Stimulated activated CD8-positive, alpha-beta memory T cell treated with anti-CD3 and anti-CD28 coated beads, Interleukin-15, amount 100 ng/mL, for 4 hours (primary cell): ENCODE measurements at places on chromosomes 5 and 9.

DNA sequence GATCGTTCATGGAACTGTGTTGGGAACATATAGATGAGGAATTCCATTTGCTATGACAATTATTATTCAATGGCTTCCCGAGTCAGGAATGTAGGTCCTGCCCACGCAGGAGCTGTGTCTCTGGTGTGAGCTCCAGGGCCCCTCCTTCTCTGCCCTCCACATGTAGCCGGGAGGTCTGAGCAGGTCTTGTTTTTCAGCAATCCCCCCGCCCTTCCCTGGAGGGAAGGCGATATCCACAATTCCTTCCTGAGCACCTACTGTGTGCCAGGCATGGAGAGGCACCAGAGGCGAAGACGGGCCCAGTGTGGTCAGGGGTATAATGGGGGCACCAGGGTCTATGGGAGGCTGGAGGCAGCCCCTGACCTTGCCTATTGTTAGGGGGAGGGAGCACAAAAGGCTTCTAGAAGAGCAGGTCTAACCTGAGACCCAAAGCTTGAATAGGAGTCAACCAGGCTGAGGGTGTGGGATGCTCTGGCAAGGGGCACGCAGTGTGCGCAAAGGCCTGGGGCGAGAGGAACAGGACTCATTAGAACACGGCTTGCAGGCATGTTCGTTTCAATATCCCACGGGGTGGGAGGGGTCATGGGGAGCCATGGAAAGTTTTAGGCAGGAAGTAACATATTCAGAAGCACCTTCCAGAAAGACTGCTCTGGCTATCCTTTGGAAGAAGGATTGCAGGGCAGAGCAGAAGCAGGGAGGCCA, 154.9 kb downstream of the C9orf50 start:
- DNase-seq: no peak

- no peak for DNase-seq
Measured at GRCh38 chr9:107562798-107563197, 73.2 kb upstream of the KLF4 start.

- no peak for DNase-seq
Measured at GRCh38 chr9:132586830-132587591, 4.6 kb downstream of the BARHL1 start.

DNA sequence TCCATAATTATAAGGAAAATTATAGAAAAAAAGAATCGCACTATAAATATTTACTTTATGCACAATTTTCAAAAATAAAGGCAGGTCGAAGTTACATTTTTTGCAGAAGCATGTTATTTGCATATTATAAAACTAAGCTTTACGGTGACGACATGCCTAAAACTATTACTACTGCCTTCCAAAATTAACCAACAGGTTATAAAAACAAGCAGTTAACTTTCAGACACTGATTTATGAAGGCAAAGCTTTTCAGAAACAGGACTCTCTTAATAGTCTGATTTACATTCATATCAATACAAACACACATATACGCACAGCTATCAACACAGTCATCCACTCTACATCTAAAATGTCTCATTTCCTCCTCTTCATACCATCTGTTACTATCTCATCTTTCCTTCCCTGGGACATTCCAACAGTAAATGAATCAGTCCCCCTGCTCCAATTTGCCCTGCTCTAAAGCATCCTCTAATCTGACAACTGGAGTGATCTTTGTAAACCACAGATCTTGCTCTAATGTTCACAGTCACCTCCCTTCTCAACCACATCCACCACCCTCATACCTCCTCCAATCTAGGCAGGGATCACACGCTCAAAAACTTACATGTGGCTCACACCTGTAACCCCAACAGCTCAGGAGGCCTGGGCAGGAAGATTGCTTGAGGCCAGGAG, 21.6 kb downstream of the FBXW11 start:
- peak; percentile 6 for DNase-seq

GRCh38 chr5:90305041-90305720, 104.4 kb downstream of the CETN3 start:
- no peak for DNase-seq

DNA sequence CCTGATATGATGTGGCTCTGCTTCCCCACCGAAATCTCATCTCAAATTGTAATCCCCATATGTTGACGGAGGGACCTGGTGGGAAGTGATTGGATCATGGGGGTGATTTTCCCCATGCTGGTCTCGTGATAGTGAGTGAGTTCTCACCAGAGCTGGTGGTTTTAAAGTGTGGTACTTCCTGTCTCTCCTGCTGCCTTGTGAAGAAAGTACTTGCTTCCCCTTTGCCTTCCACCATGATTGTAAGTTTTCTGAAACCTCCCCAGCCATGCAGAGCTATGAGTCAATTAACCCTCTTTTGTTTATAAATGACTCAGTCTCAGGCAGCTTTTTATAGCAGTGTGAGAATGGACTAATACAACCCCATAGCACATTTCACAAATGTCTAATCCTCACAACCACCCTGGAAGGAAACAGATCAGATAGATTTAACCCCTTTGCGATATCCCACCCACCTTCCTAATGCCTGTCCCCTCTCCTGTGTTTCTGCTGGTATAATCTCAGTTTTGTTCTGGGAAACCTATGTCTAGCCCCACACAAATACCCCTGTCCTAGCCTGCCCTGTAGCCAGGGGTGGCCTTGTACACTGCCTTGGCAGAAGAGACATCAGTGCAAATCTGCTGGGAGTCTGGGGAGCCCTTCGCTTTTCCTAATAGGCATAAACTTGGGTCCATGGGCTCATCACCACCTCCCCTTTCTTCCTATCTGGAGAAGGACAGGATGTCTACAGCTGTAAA, 157.0 kb upstream of the RAI14 start:
- DNase-seq: no peak

DNA sequence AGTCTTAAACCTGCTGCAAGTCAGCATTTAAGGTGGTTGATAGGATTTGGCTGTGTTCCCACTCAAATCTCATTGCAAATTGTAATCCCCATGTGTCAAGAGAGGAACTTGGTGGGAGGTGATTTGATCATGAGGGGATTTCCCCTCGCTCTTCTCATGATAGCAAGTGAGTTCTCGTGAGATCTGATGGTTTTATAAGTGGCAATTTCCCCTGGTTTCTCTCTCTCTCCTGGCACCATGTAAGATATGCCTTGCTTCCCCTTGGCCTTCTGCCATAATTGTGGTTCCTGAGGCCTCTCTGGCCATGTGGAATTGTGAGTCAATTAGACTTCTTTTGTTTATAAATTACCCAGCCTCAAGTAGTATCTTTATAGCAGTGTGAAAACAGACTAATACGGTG, 84.3 kb upstream of the SMC2 start:
- no peak for DNase-seq

DNA sequence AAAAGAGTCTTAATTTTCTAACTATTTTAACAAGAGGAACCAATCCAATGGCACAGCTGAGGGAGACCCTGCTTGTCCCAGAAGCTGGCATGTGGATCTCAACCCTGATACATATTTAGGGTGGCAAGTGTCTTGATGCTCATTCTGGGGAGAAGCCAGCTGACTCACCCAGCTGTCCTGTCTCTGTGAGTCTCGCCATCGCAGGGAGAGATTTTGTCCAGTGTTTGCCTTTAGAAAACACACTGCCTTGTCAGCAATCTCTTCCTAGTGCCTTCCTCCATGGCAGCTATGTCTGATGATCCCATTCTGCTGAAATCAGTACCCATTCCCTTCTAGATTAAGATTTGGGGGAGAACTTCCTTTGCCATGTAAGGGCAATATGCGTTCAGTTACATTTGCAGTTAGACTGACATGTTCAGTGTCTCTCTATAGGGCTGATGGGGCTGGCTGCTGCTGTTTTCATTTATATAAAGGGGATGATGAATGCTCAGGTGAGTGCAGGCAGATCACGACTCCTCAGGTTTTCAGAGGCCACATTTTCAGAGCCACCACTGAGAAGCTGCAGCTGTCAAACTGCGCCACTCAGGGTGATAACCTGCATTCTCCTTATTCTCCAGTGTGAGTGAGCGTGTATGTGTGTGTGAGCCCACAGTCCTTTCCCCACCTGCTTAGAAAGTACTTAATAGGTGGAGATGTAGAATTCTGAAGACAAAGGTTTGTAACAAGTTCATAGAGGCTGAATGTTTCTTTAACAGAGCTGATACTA, 217.0 kb downstream of the GAS1 start:
- DNase-seq: no peak

DNA sequence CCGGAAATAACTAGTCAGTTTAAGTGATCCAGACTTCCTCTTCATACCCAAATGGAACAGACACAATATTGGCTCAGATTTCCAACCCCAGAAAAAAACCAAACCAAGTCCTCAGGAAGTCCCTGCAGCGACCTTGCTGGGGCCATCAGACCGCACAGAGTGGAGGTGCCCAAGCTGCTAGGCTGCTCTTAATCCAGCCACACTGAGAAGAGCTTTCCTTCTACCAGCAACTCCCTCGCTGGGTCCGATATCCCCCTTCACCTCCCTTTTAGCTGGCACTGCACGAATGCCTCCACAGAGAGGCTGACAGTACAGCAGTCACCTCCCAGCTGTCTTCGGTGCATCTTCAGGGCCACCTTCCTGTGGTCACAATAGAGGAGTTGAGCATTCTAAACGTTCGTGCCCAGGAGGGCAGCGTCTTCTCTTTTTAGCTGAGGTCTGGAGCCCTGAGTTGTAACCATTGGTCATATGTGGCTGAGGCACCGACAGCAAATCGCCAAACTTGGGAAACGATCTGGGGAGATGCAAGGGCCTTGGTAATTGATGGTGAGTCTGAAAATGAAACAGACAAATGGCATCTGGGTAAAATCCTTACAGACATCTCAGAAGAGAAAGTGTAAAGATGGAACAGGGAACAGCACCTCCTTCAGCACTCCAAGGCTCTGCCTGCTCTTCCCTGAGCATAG, 5.7 kb downstream of the NAIF1 start:
- no peak for DNase-seq

GRCh38 chr9:18393340-18394130, 80.4 kb upstream of the ADAMTSL1 start:
- DNase-seq: no peak

- DNase-seq: no peak
Measured at GRCh38 chr9:9099646-9100045, 1300.1 kb upstream of the DMAC1 start.
